ENCODE measurements at places on chromosomes 1 and 21. TPM values are rescaled to one million over a fixed set of nuclear protein-coding genes. Genes with fewer than 3 reads are reported as not detected.

The CD48 gene
- total RNA-seq: 9.2 TPM

GRCh38 chr1:241203817-241204216 lies 153.2 kb downstream of the RGS7 start:
- no peak for DNase-seq

- DNase-seq: no peak
Measured at GRCh38 chr21:42754270-42754933, 101.0 kb downstream of the PDE9A start.

DNA sequence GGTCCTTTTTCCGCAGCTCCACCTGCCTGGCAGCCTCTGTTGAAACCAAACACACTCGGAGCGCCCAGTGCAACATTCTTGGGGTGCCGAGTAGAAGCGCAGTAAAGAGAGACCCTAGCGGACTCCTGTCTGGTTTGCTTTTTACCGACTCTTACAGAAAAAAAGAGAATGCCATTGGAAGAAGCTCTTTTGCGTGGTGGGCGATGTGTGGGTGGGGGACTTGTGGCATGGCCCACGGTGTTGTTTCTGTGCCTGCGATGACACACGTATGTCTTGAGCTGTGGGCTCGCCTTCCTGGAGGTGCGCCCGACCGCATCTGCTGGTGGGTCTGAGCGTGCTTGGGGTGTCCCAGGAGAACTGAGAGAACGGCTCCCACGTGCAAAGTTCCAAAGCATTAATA lies 7.3 kb upstream of the BARHL2 start:
- DNase-seq: no peak

- DNase-seq: no peak
Measured at GRCh38 chr1:24508911-24509310, 6.3 kb downstream of the RCAN3 start.

The DDOST gene
- 364 TPM for total RNA-seq

The SLC35D1 gene
- total RNA-seq: 75.9 TPM

The CFHR1 gene
- 0.57 TPM for total RNA-seq

DNA sequence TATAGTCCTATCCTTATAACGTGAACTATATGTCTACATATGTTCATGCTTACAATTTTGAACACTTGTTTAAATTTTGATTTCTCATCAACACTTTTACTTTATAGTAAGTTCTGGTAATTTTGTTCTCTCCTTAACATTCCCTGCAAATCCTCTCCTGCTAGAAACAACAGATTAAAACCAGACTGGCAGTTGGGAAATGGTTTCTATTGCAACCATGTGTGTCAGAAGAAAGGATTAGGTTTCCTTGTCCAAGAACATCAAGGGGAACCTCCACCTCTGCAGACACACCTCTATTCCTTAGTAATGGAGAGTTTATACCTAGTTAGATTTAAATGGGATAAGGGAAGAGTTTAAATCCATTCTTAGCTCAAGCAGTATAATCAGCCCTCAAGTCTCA lies 3.3 kb upstream of the WARS2 start:
- no peak for DNase-seq

DNA sequence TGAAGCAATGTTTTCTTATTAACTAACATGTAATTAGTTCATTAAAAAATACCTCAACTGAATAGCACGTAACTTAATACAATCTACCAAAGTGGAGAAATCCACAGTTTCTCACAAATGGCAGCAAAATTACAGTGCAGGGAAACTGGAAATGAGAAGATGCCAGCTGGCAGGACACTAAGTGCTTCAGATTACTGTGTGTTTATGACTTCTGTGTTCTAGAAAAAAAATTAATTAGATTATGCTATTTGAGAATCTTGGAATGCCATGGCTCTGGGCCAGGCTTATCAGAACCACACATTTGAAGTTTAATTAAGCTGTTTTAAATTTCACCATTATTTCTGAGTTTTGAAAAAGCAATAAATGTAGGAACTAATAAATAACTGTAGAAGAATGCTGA lies 357.6 kb downstream of the TGFB2 start:
- no peak for DNase-seq

- no peak for DNase-seq
Measured at GRCh38 chr21:40158366-40158765, 291.1 kb downstream of the PCP4 start.

DNA sequence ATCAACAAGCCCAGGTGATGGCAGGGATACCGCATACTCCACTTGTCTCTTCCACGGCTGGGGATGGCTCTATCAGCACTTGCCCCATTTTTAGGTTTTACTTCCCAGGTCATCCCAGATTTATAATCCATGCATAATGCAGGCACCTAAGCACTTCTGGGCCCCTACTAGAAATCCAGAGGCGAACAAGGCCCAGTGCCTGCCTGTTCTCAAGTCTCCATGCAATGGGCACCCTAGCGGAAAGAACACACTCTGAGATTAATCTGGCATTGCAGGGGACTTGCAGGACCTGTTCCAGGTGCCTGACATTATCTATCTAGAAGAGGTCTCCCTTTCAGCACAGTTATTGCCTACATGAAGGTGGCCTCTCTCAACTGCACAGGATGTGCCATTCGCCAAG lies 39.8 kb downstream of the HIVEP3 start:
- no peak for DNase-seq

The GLUL gene
- 343 TPM for total RNA-seq

DNA sequence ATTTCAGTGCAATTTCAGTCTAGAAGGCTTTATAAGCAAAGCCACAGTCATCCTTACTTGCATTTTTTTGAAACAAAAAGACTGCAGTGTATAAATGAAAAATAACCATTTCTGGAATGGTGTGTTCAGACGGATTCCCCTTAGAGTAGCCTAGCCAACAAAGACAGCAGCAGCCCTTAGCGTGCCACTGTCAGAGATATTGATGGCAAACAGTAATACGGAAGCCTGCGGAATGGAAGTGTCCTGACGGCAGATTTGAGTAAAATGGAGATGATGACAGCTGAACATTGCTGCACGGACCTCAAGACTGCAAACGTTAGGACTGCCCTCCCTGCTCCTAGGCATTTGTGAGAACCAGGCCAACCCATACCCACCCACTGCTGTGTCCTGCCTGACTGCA lies 54.7 kb downstream of the PDE9A start:
- DNase-seq: no peak

The C1QTNF12 gene
- total RNA-seq: 21.3 TPM

GRCh38 chr1:172298141-172298540 lies 122.3 kb upstream of the C1orf105 start:
- DNase-seq: no peak

DNA sequence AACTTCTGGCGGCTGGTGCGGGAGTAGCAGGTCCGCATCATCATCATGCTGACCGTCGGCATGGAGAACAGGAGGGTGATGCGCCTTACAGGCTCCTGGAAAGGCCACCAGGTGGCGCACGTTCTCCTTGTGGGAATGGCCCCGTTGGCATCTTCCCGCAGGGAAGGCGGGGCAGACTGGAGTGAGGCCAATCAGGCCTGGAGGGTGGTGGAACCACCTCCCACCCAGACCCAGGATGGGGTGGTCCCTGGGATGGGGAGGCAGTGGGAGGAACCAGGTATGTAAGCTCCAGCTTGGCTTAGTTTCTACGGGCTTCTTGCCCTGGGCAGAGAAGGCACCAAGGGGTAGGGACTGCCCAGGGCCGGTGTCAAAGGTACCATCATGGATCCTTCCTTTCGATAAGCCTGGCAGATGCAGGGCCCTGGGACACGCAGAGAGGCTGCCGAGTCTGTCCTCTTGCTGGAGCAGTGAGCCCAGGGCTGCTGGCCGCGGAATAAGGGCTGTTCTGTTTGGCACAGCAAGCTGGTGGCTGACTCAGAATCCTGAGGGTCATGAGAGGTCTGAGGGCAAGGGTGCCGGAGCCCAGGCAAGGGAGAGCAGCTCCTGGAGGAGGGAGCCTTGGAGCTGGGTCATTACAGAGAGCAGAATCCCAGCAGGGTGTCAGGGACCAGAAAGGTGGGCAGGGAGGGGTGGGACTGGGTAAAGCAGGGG lies 8.7 kb upstream of the LGR6 start:
- peak; percentile 89 for DNase-seq

DNA sequence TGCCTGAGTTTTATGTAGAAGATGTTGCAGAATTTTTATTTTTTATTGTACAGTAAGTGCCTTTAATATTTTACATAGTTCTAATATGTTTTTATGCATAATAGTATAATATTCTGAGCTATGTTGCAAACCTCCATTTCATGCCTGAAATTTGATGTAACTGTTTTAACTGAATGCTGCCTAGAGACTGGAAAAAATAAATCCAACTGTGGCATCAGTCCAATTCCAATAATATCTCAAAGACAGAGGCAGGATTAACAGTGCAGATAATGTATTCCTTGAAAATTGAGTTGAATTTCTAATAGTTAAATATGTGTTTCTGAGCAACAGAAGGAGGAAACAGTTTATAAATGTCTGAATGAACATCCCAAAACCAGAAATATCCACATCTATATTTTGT lies 61.1 kb upstream of the KIF1B start:
- DNase-seq: no peak

The PEAR1 gene
- 3.5 TPM for total RNA-seq

The PTP4A2 gene
- 332 TPM for total RNA-seq

The UFC1 gene
- 111 TPM for total RNA-seq
